Stimulated activated CD8-positive, alpha-beta memory T cell treated with anti-CD3 and anti-CD28 coated beads, Interleukin-7, amount 100 ng/mL, for 24 hours (primary cell): ENCODE measurements at places on chromosomes 1 and 21.

DNA sequence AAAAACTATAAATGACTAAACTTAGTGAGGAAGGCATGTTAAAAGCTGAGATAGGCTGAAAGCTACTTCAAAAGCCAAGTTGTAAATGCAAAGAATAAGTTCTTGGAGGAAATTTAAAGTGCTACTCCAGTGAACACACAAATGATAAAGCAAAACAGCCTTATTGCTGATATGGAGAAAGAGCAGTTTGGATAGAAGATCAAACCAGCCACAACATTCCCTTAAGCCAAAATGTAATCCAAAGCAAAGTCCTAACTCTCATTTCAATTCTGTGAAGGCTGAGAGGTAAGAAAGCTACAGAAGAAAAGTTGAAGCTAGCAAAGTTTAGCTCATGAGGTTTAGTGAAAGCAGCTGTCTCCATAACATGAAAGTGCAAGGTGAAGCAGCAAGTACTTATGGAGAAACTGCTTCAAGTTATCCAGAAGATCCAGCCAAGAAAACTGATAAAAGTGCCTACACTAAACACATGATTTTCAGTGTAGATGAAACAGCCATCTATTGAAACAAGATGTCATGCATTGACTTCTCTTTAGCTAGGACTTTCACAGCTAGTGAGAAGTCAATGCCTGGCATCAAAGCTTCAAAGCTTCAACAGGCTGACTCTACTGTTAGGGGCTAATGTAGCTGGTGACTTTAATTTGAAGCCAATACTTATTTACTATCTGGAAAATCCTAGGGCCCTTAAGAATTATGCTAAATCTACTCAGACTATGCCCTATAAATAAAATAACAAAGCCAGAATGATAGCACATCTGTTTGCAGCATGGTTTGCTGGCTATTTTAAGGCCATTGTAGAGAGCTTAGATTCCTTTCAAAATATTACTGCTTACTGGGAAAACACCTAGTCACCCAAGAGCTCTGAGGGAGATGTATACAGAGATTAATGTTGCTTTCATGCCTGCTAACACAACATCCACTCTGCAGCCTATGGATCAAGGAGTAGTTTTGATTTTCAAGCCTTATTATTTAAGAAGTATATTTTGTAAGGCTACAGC is 188.6 kb downstream of the EIF4G3 start:
- DNase-seq = no peak

DNA sequence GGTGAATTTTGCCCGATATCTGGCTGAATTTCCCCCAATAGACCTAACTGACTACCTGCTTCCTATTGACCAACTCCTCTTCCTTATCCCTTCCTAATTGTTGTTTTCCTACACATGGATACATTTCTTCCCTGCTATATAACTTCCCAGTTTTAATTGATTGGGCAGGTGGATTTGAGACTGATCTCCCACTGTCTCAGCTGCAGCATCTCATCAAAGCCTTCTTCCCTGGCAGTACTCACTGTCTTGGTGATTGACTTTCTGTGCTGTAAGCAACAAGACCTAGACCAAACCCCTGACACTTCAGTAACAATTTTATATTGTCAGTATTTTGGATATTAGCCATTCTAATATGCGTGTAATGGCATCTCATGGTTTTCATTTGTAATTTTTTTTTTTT is 11.3 kb upstream of the PLA2G2A start:
- no peak for DNase-seq

GRCh38 chr1:163863731-163864130 is 542.0 kb downstream of the NUF2 start:
- no peak for DNase-seq

- no peak for DNase-seq
Observed at GRCh38 chr1:11729498-11730428, 6.2 kb upstream of the AGTRAP start.

DNA sequence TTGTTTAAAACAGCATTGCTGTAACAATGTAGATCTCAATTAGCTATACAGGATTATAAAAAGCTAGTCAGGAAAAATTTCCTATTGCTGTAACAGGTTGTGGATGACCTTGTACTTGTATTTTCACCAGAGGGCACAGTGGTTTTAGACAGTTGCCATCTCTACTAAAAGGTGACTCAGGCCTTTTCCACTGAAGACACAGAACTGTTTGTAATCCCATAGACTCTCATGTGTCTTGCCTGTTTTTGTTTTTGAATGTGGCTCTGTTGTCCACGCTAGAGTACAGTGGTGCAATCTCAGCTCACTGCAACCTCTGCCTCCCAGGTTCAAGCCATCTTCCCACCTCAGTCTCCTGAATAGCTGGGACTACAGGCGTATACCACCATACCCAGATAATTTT is 5.9 kb downstream of the MTFR1L start:
- no peak for DNase-seq

DNA sequence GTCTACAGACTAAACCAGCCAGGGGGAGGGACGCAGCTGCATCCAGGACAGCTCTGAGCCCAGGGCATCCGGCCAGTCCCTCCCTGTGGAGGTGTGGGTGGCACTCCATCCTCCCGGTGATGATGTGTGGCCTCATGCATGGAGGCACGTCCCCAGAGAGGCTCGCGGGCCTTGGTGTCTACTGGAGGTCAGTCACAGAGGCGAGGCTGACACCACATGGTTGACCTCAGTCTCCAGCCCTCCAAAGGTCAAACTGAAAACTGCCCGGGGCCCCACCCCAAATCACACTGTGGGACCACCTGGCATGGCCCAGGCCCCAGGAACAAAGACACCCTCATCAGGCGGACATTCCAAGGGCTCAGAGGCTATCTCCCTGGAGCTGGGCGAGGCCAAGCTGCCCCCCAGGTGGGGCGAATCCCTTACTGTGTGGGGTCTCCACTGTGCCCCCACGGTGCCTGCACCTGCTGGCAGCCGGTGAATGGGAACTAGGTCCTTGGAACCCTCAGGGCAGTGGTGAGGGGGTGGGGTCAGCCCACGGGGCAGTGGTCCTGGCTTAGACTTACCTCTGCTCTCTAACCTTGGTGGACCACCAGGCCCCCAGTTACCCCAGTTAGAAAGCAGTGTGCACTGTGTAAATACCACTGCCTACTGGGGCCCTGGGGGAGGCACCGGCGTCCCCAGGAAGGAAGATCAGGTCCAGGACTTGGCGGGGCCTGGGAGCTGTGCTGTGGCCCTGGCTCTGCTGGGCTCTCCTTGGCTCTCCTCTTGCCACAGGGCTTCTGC is 49.1 kb downstream of the TRPM2 start:
- DNase-seq = no peak

GRCh38 chr1:169696273-169697100 is 14.9 kb downstream of the SELL start:
- DNase-seq = no peak
